Stimulated activated CD4-positive, alpha-beta T cell treated with anti-CD3 and anti-CD28 coated beads, Interleukin-4, amount 100 ng/mL, for 24 hours (primary cell): ENCODE measurements at places on chromosomes 1 and 21.

GRCh38 chr21:29133796-29134195 lies 3.4 kb downstream of the MAP3K7CL start:
- DNase-seq = no peak

DNA sequence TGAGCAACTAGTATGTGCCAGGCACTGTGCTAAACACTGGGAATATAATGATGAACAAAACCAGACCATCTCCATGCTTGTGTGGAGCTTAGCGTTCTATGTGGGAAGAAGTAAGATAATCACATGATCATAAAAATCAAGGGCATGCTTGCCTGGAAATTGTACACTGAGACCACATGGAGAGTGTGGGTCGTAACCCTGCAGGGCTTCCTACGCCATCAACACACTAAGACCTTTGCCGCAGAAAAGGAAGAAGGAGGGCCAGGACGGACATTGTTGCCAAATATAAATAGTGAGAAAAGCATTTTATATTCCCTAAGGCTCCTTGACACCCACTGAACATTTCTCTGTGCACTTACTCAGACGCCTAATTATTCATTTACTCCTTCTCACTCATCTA lies 388.1 kb upstream of the VAMP3 start:
- no peak for DNase-seq

- DNase-seq = peak; percentile 12
Observed at GRCh38 chr1:162035241-162035640, 11.6 kb upstream of the OLFML2B start.

DNA sequence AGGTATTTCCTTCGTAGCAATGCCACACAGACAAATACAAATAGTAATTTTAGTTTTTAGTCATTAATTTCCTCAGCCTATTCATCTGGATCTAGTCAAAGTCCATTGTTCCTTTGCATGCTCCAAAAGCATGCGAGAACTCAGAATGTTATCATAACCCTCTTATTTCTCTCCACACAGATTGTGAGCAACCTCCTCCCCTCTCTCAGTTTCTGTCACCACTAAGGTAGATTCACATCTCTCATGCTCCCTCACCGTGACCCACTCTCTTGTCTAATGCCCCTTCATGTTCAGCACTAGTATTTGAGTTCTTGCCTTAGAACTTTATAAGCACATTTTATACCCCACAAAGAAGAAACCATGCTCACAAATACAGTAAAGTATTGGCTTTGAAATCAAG lies 582.4 kb downstream of the PLA2G4A start:
- DNase-seq = no peak

GRCh38 chr1:162074276-162075005 lies 5.0 kb downstream of the NOS1AP start:
- no peak for DNase-seq

DNA sequence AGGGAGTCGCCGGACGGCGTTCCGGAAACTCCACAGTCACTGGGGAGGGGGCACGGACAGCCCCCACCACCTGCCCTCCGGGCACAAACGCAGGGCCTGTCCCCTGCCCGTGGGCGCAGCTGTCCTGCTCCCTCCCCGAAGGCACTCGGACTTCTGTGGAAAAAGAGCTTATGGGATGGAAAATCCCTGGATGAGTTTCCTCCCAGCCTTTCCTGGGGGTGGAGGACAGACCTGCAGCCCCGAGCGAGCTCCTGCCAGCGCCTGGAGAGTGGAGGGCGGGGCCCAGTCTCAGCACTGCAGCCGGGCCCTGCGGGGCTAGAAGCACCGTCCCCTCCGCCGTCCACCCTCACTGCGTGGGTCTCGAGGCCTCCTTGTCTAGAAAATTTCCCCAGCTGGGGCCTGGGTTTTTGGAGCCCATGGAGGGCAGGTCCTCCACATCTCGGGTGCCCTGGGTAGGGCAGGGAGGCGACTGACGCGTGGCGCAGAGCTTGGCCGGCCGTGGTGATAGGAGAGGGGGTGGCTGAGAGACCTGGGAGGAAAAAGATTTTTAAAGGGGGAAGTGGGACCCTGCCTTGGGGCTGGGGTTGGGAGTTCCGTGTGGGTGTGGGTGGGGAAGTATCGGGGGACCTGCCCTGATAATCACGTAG lies 6.4 kb upstream of the COL6A1 start:
- DNase-seq = no peak

GRCh38 chr1:2528966-2529783 lies 888 bp downstream of the HES5 start:
- peak; percentile 46 for DNase-seq

DNA sequence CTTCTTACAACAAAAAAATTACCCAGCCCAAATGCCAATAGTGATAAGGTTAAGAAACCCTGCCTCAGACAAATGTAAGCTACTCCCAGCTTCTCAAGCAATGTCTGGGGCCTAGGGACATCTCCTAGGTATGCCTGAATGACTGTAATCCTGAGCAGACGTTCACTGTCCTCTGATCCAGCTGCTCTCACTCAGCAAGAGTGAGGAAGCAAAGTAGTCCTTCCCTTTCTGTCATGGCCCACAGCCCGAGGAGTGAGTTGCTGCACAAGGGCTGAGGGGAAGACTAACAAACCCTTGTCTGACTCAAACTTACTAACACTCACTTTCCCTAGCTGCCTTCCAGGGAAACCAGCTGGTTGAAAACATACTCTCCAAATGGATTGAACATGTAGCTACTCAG lies 124.9 kb upstream of the TNFSF4 start:
- no peak for DNase-seq

DNA sequence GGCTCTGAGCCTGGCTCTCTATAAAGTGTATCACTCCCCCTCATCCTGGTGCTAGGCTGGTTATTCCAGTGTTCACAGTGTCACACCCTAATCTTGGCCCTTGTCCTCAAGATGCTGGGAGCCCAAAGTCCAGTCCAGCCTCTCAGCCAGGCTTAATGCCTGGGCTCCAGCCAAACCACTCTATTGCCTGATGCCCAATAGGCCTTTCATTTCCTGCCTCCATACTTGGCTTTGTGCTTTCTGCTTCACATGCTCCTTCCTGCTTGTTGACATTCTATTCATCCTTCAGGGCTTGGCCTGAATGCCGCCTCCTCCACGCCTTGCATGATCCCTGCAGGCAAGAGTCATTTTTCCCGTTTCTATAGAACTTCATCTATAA lies 1.7 kb downstream of the KLHDC8A start:
- DNase-seq = no peak

- no peak for DNase-seq
Observed at GRCh38 chr1:175887981-175888428, 144.6 kb upstream of the TNR start.
